ENCODE measurements at places on chromosomes 11 and 22.

DNA sequence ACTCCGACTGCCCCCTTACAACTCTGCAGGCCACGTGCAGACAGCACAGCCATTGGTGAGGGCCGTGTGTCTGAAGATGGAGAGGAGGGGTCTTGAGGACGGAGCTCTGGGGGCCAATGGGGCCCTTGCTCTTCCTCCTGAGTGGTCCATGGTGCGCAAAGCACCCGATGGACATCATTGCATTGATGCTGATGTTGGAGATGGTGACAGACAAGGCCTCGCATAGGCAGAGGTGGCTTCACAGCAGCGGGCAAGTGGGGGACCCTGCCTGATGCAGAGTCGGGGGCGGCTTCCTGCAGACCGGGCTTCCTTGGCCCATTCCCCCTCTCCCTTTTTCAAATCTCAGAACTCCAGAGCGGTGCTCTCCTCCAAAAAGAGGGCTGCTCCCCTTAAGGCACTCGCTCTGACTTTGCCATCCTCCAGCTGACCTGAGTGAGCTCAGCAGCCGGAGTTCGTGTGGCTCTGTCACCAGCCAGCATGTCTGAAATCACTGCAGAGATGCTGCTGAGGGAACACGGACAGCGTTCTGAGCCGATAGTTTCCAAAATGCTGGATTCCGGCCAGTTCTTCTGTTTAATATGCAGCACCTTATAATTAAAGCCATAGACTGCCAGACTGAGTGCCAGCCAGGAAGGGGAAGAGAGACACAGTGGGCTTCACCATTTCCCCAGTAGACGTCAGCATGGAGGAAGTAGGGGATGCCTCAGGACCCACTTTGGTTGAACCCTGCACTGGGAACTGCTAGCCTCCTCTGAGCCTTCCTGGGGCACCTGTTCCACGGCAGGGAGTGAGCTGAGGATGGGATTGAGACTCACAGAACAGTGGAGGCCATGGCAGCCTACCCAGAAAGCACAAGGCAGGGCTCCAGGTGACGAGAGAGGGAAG, 278.2 kb downstream of the BRD1 start:
- DNase-seq: no peak

DNA sequence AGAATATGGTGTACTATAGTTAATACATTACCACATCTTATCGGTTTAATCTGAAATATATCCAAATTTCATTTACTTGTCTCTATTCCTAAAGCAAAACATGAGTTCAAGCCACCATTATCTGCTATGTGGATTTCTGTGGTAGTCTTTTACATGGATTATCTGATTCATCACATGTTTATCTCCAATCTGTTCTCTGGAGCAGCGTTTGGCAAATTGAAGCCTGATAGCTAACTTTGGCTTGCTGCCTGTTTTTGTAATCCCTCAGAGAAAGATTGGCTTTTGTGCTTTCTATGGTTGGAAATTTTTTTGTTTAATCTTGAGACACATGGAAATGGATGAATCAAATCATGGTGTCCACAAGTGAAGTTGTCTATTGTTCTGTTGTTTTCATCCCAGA, 274.3 kb downstream of the JRKL start:
- DNase-seq: no peak

DNA sequence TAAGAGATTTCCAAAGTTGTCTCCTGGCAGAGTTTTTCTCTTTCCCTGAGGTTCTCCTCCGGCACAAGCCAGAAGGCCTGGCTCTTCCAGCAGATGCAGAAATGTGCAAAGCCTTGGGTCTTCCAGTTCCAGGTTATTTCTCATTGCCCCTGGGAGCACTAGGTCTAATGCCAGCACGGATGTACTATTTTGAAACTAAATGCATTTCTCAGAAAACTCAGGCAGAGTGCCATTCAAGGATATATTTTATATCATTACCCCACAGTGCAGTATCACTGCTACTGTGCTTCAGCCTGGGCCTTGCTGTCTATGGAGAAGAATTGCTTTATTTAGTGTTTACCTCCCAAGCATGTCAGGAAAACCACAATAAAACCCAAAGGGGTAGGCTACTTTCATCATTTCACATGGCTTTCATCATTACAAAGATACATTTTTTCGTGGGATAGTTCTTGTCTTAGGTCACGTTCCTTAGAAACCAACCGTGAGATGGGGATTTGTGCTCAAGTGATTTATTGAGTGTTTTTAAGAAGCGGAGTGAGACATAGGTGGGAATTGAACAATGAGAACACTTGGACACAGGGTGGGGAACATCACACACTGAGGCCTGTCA, 22.4 kb upstream of the FZD4 start:
- no peak for DNase-seq

- peak; percentile 84 for DNase-seq
Measured at GRCh38 chr11:59183771-59184170, 11.8 kb downstream of the DTX4 start.

- peak; percentile 14 for DNase-seq
Measured at GRCh38 chr22:49883294-49883640, 29.6 kb downstream of the ZBED4 start.

All from adipocyte (in vitro differentiated cells).